ENCODE measurements at places on chromosomes 5 and 9. TPM values are rescaled to one million over a fixed set of nuclear protein-coding genes. Genes with fewer than 3 reads are reported as not detected.

Gene SLCO6A1
- 30.1 TPM for total RNA-seq

Gene ZBTB43
- total RNA-seq, result 40.3 TPM

Gene ENTREP1
- total RNA-seq, result 7.9 TPM

DNA sequence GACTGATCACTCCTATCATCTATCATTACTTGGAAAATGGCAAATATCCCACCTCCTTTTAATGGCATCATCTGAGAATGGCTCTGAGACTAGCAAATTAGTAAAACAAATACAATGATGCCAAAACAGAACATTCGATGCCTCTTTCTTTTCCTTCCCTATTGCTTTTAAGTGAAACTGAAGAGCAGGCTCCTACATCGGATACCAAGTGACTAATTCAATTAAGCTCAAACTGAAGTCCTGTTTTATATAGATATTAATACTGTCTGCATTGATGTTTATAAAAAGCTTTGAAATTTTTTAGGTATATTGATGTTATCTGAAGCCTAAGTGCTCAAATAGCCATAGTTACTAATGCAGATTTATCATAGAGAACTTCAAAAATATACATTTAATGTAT lies 43.9 kb downstream of the SAXO1 start:
- H3K36me3 ChIP-seq, result no peaks in the 10 kb centered on the region
- no peak overlapping the region for H3K27ac ChIP-seq
- H3K27me3 ChIP-seq, result no peaks in the 10 kb centered on the region
- DNase-seq, result no peak
- no peak overlapping the region for H3K4me3 ChIP-seq

- no peaks in the 10 kb centered on the region for H3K27me3 ChIP-seq
- no peak for DNase-seq
- no peaks in the 10 kb centered on the region for H3K36me3 ChIP-seq
- no peaks in the 10 kb centered on the region for H3K4me1 ChIP-seq
- no peak overlapping the region for H3K4me3 ChIP-seq
These were observed 91.7 kb downstream of the HRH2 start for GRCh38 chr5:175749591-175749990.

- peak; percentile 73 for DNase-seq
- no peak overlapping the region for H3K27ac ChIP-seq
- H3K4me3 ChIP-seq, result no peak overlapping the region
These were observed 47.3 kb downstream of the PRLR start for GRCh38 chr5:35182910-35183535.

DNA sequence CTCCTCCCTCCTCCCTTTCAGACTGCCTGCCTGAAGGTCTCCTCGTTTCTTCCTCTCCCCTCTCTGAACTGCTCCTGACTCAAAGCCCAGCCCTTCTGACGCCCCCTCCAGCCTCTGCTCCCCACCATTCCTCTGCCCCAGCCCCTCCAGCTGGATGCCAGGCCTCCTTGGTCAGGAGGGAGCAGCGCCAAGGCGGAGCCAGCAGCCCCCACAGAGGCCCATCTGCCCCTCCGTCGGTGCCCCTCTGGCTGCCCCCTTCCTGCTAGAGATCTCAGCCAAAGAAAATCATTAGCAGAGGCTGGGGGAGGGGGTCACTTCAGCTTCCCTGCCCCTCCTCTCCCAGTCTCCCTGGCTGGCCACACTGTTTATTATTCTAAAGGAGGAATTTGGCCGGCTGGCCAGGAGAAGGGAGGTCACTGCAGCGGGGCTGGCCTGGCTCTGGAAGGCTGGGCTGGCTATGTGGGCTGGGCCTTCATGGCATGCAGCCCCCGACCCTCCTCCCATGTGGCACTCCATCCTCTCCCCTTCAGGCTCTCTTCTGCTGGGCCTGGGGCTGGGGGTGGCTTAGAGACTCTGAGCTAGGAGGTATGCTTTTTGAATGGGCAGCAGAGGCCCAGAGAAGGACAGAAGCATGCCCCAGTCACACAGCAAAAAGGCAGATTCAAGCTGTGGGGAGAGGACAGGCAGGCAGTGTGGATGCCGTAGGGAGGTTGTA lies 16.9 kb downstream of the PDGFRB start:
- H3K27me3 ChIP-seq, result no peaks in the 10 kb centered on the region
- H3K4me1 ChIP-seq, result peaks cover 62% of the 10 kb centered on the region
- DNase-seq, result peak; percentile 72

DNA sequence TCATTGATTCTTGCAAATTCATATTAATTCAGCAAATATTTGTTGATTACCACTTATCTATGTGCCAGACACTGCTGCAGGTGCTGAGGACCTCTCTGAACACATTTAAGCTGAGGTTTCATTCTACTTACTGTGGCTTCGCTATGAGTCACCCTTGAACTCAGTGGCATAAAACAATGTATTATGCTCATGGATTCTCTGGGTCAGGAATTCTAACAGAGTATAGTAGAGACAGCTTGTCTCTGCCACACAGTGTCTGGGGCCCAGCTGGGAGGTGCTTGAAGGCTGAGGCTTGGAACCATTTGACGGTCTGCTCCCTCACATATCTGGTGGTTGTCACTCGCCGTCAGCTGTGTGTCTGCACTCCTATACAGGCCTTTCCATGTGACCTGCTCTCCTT lies 124.3 kb upstream of the NR3C1 start:
- no peak overlapping the region for H3K27ac ChIP-seq
- no peaks in the 10 kb centered on the region for H3K36me3 ChIP-seq
- DNase-seq, result no peak
- H3K4me1 ChIP-seq, result no peaks in the 10 kb centered on the region
- H3K27me3 ChIP-seq, result no peaks in the 10 kb centered on the region

GRCh38 chr9:4108754-4109465 lies 191.0 kb downstream of the GLIS3 start:
- no peak for DNase-seq
- H3K4me1 ChIP-seq, result peaks cover 15% of the 10 kb centered on the region
- no peaks in the 10 kb centered on the region for H3K36me3 ChIP-seq
- H3K27me3 ChIP-seq, result no peaks in the 10 kb centered on the region

DNA sequence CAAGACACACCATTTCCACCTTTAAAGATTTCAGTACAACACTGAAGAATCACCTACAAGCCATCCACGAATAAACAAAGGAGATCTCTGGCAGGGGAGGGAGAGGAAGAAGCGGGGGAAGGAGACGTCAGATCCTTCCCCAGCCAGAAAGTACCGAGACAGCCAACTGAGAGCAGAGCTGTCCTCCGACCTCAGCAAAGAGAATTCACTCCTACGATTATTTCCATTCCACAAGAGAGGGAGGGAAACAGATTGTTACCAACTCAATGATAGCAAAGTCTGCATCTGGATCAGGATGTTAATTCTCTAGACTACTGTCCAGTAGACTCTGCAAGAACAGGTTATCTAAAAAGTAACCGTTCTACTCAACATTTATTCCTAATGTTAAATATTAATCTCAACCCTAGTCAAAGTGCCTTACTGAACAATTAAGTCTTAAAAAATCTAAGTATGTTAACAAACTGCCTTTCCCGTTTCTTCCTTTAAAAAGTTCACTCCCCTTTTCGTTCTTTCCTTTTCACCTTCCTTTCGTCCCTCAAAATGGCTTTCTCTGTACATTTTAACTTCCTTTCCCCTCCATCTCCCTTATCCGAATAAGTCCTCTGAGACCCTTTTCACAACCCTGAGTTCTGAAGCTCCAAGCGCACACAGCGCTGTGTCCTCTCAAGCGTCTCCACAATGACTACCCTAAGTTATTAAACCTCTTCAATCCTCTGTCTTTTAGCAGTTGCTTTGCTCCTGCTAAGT lies 1.4 kb downstream of the CHD1 start:
- H3K4me3 ChIP-seq, result peak overlapping the region; percentile 76
- H3K27ac ChIP-seq, result peak overlapping the region; percentile 98
- peaks cover 3% of the 10 kb centered on the region for H3K4me1 ChIP-seq
- H3K27me3 ChIP-seq, result no peaks in the 10 kb centered on the region
- DNase-seq, result peak; percentile 87

DNA sequence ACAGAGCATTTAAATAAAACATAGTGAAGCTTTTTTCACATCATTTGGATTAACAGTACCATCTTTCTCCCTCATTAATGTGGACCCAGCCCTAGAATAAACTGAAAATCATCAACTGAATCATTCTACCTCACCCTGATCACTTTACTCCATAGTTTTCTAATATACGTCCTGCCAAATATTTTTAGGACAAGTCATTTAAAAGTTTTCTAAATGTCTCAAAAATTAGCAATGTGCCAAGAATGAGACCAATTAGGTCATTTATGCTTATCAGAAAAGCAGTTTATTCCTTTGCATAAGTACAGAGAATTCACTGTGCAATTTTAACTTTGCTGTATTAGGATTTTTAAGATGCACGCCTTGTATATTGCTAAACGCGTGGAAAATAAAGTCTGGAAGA lies 284.4 kb downstream of the PIK3R1 start:
- H3K27ac ChIP-seq, result no peak overlapping the region
- H3K36me3 ChIP-seq, result no peaks in the 10 kb centered on the region
- H3K4me1 ChIP-seq, result no peaks in the 10 kb centered on the region
- H3K27me3 ChIP-seq, result no peaks in the 10 kb centered on the region

- no peak overlapping the region for H3K4me3 ChIP-seq
- no peaks in the 10 kb centered on the region for H3K27me3 ChIP-seq
- DNase-seq, result no peak
- H3K27ac ChIP-seq, result no peak overlapping the region
These were observed 434.5 kb upstream of the CDH9 start for GRCh38 chr5:27472871-27473270.

DNA sequence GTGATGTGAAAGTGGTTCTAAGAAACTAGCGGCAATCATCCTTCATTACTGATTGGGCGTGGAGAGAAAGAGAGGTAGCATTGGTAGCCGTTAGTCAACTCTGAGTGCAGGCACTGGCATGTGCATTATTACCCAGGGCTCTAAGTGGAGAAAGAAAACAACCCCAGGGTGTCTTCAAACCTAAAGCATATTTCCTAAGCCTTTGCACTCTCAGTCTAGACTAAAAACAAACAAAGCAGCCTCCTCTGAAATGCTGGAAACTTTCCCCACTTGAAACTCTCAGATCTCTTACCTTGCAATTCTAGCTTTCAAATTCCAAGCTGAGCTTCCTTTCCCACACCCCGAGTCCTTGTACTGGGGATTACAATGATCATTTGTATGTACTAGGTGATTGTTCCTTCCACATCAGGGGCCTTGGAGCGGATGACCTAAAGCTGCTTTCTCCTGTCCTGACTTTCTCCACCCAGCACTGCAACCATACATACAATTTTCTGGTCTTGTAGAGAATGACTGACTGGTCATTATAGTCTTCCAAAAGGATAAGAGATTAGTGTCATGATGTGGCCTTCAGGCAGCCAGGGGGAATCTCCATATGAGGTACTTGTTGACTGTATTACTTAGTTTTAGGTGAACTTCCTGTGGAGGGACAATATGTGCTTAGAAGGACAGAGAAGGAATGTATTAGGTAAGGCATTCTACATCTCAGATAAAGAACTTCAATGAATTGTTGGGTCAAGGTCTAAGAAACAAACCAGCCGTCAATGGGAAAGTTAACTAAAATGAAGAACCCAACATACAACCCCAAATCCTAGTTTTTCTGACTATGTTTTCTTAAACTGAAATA lies 98.3 kb upstream of the CDKN2B start:
- DNase-seq, result no peak
- H3K4me3 ChIP-seq, result no peak overlapping the region
- H3K36me3 ChIP-seq, result no peaks in the 10 kb centered on the region
- no peaks in the 10 kb centered on the region for H3K27me3 ChIP-seq
- H3K27ac ChIP-seq, result no peak overlapping the region
- no peaks in the 10 kb centered on the region for H3K4me1 ChIP-seq

GRCh38 chr9:129881547-129882324 lies 46.5 kb downstream of the USP20 start:
- no peak overlapping the region for H3K27ac ChIP-seq
- no peaks in the 10 kb centered on the region for H3K36me3 ChIP-seq
- no peak overlapping the region for H3K4me3 ChIP-seq
- peaks cover 26% of the 10 kb centered on the region for H3K4me1 ChIP-seq
- no peaks in the 10 kb centered on the region for H3K27me3 ChIP-seq

DNA sequence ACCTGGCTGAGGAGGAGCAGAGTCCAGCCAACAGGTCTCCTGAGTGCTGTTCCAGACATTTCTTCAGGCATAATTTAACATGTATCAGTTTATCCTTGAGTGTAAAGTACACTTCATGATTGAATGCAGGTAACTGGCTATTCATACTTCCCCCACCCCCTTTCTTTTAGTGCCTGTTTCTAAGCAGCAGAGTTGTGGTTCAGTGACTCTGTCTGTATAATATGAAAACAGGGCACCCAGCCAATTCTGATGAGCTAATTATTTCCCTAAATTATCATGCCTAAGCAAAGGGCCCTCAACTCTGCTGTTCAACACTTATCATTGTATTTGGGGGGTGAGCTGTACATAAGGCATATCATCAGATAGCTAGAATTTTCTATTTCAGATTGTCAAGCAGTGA lies 51.9 kb upstream of the ZSWIM6 start:
- H3K27me3 ChIP-seq, result no peaks in the 10 kb centered on the region
- no peak for DNase-seq
- H3K36me3 ChIP-seq, result no peaks in the 10 kb centered on the region
- peaks cover 2% of the 10 kb centered on the region for H3K4me1 ChIP-seq
- no peak overlapping the region for H3K4me3 ChIP-seq

- no peak overlapping the region for H3K4me3 ChIP-seq
- H3K27ac ChIP-seq, result no peak overlapping the region
- no peaks in the 10 kb centered on the region for H3K27me3 ChIP-seq
- peaks cover 44% of the 10 kb centered on the region for H3K4me1 ChIP-seq
- DNase-seq, result peak; percentile 72
- no peaks in the 10 kb centered on the region for H3K36me3 ChIP-seq
These were observed 8.8 kb upstream of the LCP2 start for GRCh38 chr5:170306381-170306831.

DNA sequence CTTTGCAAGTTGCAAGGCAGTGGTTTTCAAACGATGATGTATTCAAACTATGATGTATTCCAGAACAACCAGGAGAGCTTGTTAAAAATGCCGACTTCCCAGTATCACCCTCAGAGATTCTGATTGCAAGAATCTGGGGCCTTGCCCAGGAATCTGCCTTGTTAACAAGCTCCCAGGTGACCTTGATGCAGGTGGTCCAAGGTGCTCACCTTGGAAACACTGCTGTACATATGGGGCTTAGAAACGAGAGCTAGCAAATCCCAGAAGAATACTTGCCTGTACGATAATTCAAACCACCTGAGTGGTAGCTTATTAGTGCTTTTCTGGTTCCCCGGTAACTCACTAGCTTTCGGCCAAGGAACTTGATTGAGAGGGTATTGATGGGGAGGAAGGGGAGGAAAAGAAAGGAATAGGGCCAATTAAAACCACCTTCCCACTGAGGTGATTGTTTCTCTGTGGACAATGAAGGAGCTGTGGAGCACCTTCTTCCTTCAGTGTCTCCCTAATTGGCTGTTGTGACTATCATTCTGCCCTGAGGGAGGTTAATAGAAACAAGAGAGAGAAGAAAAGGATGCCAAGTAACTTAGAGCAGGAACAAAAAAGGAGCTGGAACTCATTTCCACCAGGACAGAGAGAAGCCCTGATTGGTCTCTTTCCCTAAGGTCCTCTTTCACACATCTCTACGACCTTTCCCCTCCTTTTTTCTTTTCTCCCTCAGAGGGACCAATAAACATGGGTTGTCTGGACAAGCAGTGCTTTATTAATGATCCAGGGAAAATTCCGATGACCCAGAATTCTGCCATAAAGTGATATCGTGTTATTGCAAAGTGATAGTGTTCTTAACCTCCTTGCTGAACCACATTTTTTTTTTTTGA lies 218.8 kb downstream of the TMEM167A start:
- H3K27ac ChIP-seq, result no peak overlapping the region
- no peak overlapping the region for H3K4me3 ChIP-seq
- no peaks in the 10 kb centered on the region for H3K36me3 ChIP-seq
- no peak for DNase-seq

All from testis (tissue), 5 donors.